Activated gamma-delta T cell (primary cell): ENCODE measurements at places on chromosomes 2 and 18.

GRCh38 chr2:207465894-207466293, 63.9 kb upstream of the CREB1 start:
- DNase-seq, result no peak

- no peak for DNase-seq
These were observed 6.3 kb downstream of the HRH4 start for GRCh38 chr18:24466771-24467170.

GRCh38 chr2:191885098-191885497, 38.2 kb upstream of the CAVIN2 start:
- no peak for DNase-seq

- no peak for DNase-seq
These were observed 24.5 kb downstream of the SRBD1 start for GRCh38 chr2:45586600-45586999.

GRCh38 chr2:135124924-135125886, 73.1 kb downstream of the RAB3GAP1 start:
- DNase-seq, result no peak

GRCh38 chr2:191453761-191454160, 208.6 kb downstream of the MYO1B start:
- no peak for DNase-seq

- no peak for DNase-seq
These were observed 849 bp upstream of the VRK2 start for GRCh38 chr2:58045580-58046334.

DNA sequence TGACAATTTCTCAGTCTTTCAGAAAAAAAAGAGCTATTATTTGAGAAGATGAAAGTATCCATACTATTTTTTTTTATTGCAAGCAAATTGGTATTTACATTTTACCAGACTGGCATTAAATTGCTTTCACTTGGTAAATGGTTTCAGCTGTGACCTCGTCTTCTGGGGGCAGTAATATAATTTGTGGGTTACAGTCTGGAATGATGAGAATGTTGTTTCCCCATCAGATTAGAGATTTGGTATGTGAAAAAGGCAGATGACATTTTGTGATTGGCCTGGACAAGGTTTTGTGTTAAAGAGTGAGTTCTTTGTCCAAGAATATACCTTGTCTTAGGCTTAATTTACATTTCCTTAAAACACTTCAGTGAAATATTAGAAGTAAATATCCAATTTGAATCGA, 390.1 kb upstream of the ST6GAL2 start:
- DNase-seq, result no peak

DNA sequence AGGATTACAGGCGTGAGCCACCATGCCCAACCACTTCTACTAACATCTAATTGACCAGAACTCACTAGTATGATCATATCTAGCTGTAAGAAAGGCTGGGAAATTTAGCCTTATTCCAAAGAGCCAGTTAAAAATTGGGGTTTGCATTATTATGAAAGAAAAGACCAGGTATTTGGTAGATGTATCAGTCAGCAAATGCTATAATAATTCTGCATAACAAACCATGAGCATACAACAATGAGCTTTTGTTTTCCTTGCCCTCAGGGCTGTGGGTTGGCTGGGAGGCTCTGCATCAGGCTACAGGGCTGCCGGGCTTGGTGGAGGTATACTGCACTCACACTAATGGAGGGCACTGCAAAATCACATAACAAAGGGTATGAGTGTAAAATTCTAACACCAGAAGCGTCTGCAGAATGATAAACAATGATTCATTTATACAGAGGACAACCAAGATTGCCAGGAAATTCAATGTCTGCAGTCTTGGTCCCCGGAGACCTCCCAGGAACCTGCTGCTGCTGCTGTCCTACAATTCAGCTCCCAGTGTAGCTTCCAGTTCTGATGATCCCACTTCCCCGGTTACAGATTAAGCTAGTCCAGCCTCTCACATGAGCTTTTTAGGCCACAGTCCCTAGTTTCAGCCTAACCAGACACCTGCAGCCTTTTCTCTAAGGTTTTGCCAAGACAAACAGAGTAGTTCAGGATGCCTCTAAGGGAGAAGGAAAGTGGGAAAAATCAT, 32.2 kb upstream of the ST3GAL5 start:
- no peak for DNase-seq

- no peak for DNase-seq
These were observed 109.4 kb downstream of the KCTD1 start for GRCh38 chr18:26438980-26439379.

DNA sequence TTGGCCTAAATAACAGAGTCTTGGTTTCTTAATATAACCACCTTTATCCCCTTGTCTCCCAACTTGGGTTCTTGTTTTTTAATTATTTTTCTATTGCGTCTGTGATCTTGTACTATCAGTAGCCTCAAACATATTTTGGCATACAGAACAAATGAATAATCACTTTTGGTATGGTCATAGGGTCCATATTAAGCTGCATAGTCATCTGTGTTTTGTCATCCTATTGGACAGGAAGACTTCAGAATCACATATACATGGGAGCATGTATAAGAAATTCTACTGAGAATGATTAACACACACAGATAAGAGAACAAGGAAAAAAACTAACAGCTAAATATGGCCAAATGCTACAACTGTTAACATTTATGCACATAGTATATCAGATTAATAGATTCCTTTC, 126.0 kb downstream of the MEP1B start:
- DNase-seq, result no peak

DNA sequence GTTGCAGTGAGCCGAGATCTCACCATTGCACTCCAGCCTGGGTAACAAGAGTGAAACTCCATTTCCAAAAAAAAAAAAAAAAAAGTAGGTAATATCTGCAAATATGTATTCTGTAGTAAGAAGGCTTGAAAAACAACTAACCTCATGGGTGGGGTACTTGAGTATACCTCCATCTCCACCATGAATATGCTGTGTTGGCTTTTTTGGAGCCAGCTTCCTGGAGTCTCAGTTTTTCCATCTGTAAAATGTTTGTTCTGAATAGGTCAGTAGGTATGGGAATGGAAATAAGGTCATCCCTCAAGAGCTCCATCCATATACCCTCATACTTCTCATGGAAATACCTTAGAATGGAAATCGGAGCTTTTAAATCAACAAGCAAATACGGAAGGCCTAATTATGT, 430.0 kb upstream of the FAM98A start:
- DNase-seq, result no peak

DNA sequence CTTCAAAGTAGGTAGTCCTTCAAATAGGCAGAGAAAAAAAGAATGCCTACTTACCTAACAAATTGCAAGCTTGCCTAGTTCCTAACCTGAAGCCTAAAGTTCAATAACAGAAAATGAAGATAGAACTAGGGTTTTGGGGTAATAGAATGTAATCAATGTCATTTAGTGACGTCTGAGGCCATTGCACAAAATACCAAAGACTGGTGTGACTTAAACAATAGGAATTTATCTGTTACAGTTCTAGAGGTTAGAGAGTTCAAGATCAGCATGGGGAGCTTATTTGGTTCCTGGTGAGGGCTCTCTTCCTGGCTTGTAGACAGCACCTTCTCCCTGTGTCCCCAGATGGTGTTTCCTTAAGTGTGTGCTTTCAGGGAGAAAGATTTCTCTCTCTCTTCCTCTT, 4.7 kb upstream of the NPC1 start:
- no peak for DNase-seq
